A549 treated with DMSO at 1 μM for 4 hours (cell line): ENCODE measurements at places on chromosomes 5 and 9. TPM values are rescaled to one million over a fixed set of nuclear protein-coding genes. Genes with fewer than 3 reads are reported as not detected.

SPOCK1 gene
- 13.6 to 24.2 TPM (median 21.3 TPM) in 5 replicates for total RNA-seq

EIF4E1B gene
- not detected in 5 replicates for total RNA-seq

PCDHGB2 gene
- total RNA-seq = 0.09 to 0.20 TPM (median 0.14 TPM) in 4 of 5 replicates, not detected in the other

PAXX gene
- total RNA-seq = 44.8 to 86.6 TPM (median 72.0 TPM) in 5 replicates

RRAGA gene
- total RNA-seq = 97.0 to 127 TPM (median 123 TPM) in 5 replicates

LCN15 gene
- not detected in 5 replicates for total RNA-seq

SPEF2 gene
- 1.3 to 3.0 TPM (median 2.3 TPM) in 5 replicates for total RNA-seq

SAXO1 gene
- total RNA-seq = not detected in 5 replicates
